Amniotic stem cell (primary cell): ENCODE measurements at places on chromosomes 12 and 14.

GRCh38 chr14:20988717-20989470 lies 886 bp upstream of the METTL17 start:
- no peak for DNase-seq

DNA sequence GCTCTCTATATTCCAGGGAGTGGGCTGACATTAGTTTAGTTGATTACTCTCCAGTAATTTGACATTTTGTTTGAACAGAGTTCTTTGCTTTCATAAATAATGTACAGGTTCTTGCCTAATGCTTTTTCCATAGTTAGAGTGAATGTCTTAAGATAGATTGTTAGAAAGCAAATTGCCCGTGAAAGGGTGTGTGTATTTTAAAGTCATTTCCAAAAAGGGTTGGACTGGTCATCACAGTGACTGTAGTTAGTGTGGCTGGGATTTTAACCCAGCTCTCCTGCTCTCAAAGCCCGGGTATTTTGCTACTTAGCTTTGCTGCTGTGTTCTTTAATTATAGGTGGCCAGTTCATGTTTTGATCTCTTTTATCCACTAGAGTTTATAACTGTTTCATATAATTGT lies 74.2 kb downstream of the DNAH10 start:
- DNase-seq = no peak

DNA sequence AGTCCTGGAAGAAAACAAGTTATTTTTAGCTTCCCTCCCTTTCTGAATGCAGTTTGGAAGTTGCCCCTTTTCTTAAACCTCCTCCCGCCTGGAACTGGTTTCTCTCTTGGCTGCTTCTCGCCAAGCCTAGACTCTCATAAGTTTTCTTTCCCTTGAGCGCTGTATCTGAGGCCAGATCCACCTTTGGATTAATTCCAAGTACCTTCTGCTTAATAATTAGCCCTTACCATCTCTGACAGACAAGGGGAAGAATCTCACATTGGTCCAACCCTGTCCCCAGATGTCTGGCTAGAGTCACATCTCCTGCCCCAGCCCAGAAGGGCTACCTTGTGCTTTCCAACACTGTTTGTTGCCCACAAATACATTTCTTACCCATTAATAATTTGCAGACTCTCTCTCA lies 161.8 kb upstream of the RGS6 start:
- no peak for DNase-seq

DNA sequence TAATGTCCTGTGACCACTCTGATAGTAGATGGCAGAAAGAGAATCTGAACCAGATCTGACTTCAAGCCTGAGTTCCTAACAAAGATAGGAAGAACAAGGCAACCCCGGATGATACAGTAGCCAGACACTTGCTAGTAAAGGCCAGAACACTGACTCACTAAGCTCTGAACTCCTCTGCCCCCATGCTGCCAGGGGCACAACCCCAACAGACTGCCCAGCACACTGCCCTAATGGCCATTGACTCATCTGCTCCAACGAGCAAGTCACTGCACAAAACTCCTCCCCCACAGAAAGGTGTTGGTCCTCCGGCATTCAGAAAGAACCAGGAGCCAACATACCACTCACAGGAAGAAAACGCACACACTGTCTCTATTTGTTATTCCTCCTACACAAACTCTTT lies 179.6 kb upstream of the NUDT4 start:
- peak; percentile 31 for DNase-seq

DNA sequence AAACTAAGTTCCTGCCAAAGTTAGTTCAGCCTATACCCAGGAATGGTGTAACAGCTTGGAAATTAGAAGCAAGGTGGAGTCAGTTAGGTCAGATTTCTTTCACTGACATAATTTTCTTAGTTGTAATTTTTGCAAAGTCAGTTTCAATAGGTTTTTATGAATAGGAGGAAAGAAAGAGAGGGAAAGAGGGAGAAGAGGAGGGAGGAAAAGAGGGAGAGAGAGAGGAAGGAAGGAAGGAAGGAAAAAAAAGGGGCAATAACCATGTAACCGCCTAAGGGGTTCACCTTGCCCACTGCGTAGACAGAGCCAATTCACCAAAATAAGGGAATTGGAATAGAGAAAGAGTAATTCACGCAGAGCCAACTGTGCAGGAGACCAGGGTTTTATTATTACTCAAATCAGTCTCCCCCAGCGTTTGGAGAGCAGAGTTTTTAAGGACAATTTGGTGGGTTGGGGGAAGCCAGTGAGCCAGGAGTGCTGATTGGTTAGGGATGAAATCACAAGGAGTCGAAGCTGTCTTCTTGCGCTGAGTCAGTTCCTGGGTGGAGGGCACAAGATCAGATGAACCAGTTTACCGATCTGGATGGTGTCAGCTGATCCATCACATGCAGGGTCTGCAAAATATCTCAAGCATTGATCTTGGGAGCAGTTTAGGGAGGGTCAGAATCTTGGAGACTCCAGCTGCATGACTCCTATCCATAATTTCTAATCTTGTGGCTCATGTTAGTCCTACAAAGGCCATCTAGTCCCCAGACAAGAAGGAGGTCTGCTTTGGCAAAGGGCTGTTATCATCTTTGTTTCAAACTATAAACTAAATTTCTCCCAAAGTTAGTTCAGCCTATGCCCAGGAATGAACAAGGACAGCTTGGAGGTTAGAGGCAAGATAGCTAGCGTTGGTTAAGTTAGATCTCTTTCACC lies 126.0 kb upstream of the AMIGO2 start:
- DNase-seq = no peak

- no peak for DNase-seq
Observed at GRCh38 chr14:88823968-88824313, 510 bp upstream of the TTC8 start.

DNA sequence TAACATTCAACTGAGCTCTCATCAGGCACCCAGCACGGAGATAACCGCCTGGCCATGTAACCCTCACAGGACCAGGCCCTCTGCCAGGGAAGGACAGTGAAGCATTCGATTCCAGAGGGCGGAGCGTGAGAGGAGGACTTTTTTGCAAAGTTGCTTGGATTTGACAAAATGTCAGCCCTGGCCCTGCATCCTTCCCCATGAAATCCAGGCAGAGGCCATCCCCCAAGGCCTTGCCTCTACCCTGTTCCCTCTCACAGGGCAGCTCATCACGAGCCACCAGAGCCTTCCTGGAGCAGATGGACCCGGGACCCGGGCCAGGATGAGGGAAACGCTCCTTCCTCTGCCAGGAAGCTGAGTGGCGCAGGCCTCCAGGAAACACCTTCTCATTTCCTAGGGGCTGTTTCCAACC lies 17.0 kb downstream of the CAMKK2 start:
- DNase-seq = no peak

- no peak for DNase-seq
Observed at GRCh38 chr12:125999628-126000027, 934.4 kb downstream of the AACS start.

DNA sequence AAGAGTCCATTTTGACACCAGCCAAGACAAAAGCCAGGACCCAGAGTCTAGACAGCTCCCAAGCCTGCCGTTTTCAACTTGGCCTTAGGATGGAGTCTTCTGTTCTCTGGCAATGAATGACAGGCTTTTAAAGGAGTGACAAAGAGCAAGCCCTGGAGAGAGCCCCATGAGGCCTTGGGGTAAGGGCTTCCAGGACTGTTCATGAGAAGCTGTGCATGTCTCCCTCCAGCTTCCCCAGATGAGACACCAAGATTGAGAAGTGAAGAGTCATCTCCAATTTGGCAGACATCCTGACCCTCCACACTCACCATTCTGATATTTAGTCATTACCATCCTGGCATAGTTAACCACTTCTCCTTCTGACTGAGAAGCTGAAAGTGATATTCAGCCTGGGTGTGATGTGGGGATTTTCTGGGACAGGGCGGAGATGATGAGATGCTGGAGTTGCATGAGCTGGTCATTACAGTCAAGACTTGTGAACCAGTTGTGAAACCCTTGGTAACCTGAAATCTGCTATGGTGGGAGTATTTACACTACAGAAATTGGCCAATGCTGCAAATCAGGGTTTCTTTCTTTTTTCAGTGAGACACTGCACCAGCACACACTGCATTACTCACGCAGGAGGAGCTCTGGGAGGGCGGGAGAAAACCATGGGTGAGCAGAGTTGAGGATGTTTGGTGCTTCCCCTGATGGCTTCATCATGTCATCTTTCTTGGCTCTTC lies 77.8 kb downstream of the VCPKMT start:
- peak; percentile 90 for DNase-seq

DNA sequence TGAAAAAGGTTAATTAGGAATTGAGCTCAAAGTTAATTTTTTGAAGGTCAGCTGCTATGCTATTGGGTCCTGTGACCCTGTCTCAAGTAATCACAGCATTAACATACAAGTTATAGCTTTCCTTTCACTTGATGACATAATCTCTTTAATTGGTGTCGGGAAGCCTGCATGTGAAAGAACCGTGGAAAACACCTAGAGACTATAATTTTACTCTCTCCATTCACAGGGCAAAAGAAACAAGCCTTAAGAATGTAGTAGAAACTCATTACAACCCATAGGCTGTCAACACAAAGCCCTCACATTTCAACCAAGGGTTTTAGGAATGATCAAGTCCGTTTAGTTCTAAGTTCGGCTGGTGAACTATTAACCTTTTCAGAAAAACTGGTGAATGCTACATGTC lies 104.4 kb downstream of the PPM1A start:
- DNase-seq = no peak

DNA sequence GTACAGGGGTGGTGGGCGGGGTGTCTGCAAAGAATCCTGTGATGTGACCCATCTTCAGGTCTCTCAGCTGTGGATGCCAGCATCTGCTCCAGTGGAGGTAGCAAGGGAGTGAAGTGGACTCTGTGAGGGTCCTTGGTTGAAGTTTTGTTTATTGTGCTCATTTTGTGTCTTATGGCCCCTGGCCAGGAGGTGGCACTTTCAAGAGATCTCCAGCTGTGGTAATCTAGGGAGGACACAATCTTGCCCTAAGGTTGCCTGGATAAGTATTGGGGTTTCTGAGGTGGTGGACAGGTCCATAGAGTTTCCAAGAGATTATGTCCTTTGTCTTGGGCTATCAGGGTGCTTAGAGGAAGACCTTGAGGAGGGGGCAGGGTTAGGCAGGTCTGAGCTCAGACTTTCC lies 260.7 kb downstream of the CCDC59 start:
- DNase-seq = no peak

DNA sequence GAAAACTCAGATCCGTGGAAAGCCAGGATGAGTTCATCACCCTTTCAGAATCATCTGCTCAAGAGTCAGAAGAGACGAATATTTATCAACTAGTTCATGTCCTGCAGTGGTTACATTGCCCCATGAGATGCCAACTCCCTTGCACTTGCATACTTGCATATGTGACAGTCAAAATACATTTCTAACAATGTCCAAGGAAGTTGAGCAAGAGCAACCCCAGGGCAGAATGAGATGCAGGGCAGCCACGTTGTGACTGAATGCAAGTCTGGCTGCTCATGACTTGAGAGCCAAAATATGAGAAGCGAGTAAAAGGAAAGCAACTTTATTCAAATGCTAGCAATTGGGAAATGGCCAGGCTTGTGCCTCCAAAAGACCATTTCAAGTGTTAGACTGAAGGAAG lies 23.6 kb upstream of the UTP20 start:
- DNase-seq = no peak

- DNase-seq = no peak
Observed at GRCh38 chr12:16884056-16884455, 278.1 kb upstream of the LMO3 start.

DNA sequence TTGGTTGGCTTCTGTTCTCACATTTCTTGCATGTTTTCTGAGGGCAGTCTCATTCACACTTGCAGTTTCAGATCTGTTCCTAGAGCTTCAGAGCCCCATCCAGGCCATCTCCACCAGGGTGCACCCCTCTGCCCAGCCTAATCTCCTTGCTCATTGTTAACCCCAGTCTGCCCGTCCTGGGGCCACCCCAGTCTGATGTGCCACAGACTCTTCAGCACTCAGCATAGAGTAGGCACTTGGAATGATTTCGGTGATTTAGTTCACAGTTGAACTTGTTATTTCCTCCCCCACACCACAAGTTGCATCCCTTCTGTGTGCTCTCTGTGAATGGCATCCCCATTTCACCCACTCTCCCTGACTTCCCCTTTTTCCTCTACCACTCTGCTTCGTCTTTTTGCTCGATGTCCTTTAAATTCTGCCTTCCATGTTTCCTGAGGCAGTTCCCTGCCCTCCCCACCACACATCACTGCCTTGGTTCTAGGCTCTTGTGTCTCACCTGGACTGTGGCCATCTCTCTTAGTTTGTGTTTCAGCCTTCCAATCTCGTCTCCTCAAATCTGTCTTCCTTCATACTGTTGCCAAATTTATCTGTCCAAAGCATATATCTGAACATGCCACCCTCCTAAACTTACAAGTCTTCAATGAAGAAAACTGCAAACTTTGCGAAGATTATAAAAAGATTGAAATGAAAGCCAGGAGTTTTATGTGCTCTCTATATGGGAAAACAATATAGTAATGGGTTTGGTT lies 41.5 kb downstream of the ANO6 start:
- no peak for DNase-seq

DNA sequence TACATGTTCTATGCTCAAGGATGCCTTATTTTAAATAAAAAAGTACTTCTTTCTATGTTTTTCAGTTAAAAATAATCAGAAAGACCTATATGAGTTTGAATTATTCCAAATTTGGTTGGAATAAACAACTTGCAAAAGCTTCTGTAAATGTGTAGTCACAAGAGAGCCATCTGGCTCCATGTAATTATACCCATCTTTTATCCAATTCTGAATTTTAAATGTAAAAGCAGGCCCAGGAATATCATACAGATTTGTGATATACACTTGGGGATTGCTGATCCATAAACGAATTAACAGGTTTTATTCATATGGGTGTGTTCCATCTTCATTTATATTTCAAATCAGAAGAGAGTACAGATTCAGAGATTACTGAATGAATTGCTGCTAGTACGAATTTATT lies 329.2 kb upstream of the LRFN5 start:
- DNase-seq = no peak

GRCh38 chr12:71592841-71593240 lies 70.8 kb downstream of the ZFC3H1 start:
- DNase-seq = no peak

DNA sequence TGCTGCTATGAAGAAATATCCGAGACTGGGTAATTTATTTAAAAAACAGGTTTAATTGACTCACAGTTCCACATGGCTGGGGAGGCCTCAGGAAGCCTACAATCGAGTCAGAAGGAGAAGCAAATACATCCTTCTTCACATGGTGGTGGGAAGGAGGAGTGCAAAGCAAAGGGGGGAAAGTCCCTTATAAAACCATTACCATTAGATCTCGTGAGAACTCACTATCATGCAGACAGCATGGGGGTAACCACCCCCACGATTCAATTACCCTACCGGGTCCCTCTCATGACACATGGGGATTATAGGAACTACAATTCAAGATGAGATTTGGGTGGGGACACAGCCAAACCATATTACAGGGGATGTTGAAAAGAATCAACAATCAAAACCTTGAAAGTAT lies 74.9 kb downstream of the PPM1H start:
- no peak for DNase-seq

DNA sequence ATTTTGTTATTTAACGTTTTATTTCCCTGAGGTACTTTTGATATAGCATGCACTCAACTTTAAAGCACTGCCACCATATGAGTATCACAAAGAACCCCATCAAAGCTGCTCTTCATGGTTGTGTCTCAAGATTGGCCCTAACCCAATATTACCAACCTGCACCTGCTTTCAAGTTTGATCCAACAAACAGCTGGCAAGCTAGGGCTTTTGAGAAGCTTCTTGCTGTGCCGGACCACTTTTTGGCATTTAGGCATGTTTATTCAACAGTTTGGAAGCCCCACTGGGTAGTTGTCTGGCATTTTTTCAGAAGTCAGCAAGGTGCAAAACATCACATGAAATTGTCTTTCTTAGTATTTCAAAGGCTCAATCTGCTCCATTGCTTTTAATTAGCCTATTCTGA lies 137.2 kb upstream of the PLEKHA5 start:
- DNase-seq = no peak

- no peak for DNase-seq
Observed at GRCh38 chr12:7373226-7373625, 69.4 kb downstream of the ACSM4 start.

- no peak for DNase-seq
Observed at GRCh38 chr12:49342914-49343731, 3.6 kb upstream of the DNAJC22 start.
